ENCODE measurements at places on chromosomes 4 and X. TPM values are rescaled to one million over a fixed set of nuclear protein-coding genes. Genes with fewer than 3 reads are reported as not detected.

ATP8A1 gene
- total RNA-seq: 2.9 TPM

ZIC3 gene
- total RNA-seq: 0.31 TPM

PF4V1 gene
- total RNA-seq: not detected

RTL9 gene
- total RNA-seq: 0.91 TPM

PABPC4L gene
- total RNA-seq: 0.58 TPM

BEX4 gene
- total RNA-seq: 43.4 TPM

MGST2 gene
- 16.5 TPM for total RNA-seq

FBXW7 gene
- total RNA-seq: 42.5 TPM

MTMR8 gene
- total RNA-seq: 0.89 TPM

MUC7 gene
- total RNA-seq: not detected

SCRG1 gene
- total RNA-seq: 4.3 TPM

QRFPR gene
- not detected for total RNA-seq

CFAP47 gene
- total RNA-seq: not detected

TNIP3 gene
- total RNA-seq: 0.14 TPM

AFM gene
- total RNA-seq: not detected
